ENCODE measurements at places on chromosomes 5 and 9.

DNA sequence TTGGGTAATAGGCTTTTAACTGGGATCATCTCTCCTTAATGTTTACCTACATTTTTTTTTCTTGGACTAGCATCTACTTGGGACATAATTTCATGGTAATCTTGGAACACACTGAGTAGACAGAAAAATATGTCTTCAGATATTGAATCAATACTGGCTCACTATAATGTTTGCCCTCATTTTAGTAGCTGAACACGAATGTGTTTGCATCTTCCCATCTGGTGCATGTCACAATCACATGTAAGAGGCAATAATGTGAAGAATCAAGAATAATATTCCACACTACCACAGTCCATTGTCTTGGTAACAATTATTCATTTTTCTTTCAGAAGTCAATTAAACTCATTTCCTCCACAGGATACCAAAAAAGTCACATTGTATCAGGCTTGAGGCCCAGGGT, 382.7 kb upstream of the CDH10 start:
- no peak for DNase-seq

DNA sequence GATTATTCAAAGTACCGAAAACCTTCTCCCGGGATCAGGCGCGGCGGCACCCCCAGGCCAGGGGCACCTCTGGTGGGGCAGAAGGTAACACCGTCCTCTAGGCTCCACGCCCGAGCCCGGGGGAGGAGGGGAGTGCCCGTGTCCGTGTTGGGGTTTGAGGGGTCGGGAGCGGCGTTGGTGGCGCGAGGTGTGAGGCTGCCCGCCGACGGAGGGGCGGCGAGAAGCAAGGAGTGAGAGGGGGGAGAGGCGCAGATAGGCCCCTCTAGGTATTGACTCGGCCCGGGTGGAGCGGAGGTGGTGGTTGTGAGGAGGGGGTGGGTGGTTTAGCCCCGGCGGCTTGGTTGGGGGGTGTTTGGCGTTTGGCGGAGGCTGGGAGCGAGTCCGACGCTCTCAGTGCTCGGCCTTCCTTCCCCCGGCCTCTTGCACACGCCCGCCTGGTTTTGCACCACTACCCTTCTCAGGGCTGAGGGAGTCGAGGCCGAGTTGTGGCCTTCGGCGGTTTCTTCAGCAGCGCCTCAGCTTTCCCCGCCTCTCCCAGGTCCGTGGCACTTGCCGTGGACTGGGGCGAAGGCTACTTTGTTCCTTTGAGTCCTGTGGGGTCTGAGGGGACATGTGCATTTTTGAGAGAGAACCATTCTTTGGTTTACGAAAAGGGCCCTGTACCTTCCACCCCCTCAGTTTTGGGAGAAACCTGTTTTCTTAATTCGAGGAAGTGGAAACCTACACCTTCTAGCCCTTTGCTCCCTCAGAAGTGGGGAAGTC, 450 bp downstream of the GPBP1 start:
- DNase-seq, result peak; percentile 52

GRCh38 chr9:92949266-92949982, 2.1 kb downstream of the FGD3 start:
- no peak for DNase-seq

DNA sequence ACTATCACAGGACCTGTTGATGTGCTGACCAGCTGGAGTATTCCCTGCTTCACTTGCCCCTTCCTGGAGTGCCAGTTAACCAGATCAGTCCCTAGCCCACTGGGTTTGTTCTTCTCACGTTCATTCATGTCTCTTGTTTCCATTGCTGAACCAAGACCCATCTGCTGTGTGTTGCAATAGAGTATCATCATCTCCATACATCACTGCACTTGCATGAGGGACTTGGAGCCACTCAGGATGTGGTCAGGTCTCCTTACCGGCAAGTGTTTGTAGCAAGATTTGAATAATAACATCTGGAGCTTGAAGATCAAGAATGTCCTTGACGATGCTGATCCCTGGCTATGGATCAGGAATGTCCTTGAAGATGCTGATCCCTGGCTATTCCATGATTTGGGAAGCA, 358.6 kb downstream of the IRX1 start:
- no peak for DNase-seq

DNA sequence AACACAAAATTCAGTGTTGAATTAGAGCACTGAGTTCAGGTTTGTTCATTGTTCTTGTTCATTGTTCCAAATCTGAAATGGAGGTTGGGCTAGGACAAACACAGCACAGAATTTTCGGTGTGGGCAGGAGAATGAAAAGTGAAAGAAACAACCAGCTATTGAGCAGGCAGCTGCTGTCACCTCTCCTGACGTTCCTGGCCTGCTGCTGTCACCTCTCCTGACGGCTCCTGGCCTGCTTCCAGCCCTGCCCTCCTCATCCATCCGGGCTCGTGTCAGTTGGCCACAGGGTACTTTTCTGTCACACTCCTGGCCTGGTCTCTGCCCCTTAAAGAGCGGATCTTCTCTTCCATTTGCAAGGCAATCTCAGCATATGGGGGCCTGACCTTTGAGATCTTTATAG, 45.2 kb upstream of the CKMT2 start:
- no peak for DNase-seq

DNA sequence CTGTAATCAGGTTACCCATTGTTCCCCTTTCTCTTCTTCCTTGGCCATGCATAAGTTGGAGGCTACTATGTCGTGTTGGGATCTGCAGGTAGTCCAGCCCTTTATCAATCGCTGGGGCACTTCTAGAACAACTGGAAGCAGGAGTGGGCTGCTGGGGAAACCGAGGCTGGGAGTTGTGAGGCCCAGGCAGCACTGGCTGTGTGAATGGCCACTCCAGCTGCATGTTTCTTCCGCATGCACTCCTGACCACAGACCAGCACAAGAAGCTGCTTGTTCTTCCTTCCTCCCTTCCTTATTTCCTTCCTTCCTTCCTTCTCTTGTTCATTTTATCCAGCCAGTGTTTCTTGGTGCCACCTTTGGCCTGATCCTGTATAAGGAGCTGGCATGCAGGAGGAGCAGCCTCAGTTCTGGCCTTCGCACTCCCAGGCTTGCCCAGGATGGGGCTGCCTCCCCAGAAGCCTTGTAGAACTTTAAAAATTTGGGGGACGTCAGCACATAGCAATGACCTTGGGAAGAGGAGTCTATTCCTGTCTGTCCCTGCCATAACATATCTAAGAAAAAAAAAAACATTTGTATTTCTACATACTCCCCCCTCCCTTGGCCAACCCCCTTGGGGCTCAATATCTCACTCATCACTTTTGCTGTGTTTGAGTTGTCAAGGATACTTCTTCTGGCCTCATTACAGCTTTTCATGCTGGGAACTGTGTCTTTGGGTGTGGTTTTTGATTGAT, 20.8 kb upstream of the CXCL14 start:
- DNase-seq, result no peak

DNA sequence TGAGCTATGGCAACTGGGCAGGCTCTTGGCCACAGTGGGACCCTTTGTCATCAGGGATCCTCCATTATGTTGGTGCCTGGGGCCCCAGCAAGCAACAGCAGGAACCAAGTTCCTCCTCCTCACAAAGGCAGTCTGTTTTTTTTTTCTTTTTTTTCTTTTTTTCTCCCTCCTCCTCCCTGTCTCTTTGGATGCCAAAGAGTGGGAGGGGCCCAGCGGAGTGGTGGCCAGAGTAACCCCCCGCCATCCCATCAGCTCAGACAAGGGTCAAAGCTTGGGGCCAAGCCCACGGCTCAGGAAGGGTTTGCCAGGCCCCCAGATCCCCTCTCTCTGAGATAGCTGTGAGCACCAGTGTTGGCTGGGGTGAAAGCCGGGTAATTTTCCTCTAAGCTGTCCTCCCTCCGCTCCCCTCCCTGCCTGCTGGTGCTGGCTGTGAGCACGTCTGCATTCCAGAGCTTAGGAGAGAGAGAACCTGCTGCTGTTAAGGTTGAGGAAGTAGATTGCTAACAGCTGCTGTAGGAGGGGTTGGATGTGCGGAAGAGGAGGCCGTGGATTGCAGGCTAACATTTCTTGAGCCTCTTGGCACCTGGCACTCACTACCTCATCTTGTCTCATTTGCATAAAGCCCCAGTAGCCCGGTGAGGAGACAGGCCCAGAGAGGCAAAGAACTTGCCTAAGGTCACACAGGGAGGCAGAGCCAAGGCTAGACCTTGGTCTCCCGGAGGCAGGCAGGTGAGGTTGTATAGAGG, 21.2 kb downstream of the GSN start:
- peak; percentile 92 for DNase-seq

GRCh38 chr5:117497601-117498000, 923.0 kb upstream of the SEMA6A start:
- DNase-seq, result no peak

DNA sequence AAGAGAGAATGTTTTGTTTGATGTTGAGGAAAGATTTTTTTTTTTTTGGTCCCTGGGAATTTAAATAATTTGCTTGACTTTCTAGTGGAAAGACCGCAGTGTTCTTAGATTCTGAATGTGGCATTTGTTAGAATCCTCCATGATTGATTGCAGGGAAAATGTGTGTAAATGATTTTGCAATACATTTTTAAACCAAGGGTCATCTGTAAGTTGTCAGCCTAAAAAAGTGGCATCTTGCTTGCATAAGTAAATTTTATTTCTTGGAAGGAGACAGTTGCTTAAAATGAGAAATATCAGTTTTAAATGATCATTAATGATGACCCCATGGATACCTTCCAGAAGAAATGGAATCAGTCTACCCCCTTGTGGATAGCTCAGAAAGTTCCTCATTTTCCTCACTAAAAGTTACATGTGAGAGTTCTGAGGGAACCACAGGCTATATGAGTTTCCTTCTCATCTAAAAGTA, 105.1 kb upstream of the SLC25A48 start:
- no peak for DNase-seq

GRCh38 chr5:131081374-131081773, 83.7 kb downstream of the HINT1 start:
- DNase-seq, result no peak

- DNase-seq, result no peak
Observed at GRCh38 chr5:80055491-80056170, 20.5 kb downstream of the THBS4 start.

DNA sequence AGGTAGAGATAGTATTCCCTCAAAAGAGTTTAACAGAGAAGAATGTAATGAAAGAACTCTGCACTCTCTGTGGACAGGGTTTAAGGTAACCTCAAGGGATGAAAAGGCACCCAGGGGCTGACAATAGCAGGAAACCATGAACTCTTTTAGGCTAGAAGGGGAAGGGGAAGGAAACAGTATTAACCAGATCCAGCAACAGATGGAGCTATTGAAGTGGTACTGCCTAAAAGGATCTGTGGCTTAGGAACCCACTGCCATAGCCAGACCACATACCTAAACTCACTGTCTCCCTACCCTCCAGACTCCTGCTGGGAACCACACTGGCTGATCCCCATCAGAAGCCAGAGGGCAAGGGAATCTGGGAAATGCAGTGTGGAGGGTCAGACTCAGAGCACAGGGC, 35.5 kb downstream of the PLGRKT start:
- no peak for DNase-seq

- DNase-seq, result no peak
Observed at GRCh38 chr9:76249309-76249708, 144.9 kb downstream of the RFK start.

- DNase-seq, result no peak
Observed at GRCh38 chr9:6628704-6629103, 16.8 kb downstream of the GLDC start.

- DNase-seq, result no peak
Observed at GRCh38 chr5:39587675-39588074, 162.9 kb upstream of the DAB2 start.

- DNase-seq, result no peak
Observed at GRCh38 chr9:97572196-97572891, 60.8 kb downstream of the TSTD2 start.

DNA sequence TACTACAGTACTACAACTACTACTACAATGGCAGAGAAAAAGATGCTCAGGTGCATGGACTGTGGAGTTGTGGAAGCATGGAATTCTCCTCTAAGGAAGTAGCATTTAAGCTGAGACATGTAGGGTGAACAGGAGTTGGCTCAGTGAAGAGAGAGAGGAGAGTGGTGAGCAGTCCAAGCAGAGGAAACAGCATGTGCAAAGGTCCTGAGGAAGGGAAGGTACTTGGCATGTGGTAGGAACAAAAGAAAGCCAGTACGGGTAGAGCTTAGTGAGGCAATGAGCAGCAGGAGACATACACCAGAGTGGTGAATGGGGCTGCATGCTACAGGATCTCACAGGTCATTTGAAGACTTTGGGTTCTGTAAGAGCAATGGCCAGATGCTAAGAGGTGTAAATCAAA, 41.4 kb upstream of the GLRA1 start:
- DNase-seq, result no peak

GRCh38 chr5:80919678-80920196, 40.4 kb upstream of the RASGRF2 start:
- no peak for DNase-seq

DNA sequence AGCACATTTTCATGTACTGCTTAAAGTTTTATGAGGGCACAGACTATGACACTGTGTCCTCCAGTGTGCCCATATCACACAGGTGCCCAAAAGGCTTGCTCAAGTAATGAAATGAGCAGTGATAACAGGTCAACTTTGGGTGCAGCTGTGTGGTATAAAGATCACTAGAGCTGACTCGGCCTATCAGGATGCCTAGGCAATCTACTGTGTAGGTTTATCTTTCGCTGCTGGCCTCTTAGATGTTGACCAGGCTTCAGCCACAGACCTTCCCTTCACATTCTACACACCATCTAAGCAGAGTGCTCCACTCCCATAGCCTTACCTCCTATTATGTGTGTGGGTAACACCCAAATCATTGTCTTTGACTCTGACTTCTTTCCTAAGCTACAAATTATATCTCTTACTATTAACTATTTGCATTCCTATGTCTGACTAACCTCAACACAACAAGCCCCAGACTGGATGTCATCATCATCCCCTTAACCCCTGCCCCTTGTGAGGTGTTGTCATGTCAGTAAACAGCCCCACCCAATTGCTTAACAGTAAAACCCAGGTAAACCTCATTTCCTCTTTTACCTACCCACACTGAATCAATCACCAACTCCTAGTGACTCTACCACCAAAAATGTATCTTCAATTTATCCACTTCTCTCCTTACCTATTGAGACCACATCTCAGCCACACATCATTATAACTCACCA, 2.5 kb downstream of the SREK1IP1 start:
- no peak for DNase-seq

- DNase-seq, result no peak
Observed at GRCh38 chr9:16869882-16870595, 431 bp downstream of the BNC2 start.

- no peak for DNase-seq
Observed at GRCh38 chr5:91168859-91169258, 214.3 kb downstream of the ARRDC3 start.

DNA sequence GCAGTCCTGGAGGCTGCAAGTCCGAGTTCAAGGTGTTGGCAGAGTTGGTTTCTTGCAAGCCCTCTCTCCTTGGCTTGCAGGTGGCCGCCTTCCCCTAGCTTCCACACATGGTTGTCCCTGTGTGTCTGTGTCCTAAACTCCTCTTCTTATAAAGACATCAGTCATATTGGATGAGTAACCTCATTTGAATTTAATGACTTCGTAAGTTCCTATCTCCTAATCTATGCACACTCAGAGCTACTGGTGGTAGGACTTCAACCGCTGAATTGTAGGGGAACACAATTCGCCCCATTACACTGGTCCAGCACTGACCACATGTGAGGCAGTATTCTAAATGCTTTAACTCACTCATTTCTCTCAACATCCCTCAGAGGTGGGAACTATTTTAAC, 25.9 kb upstream of the ADAMTS2 start:
- DNase-seq, result no peak

GRCh38 chr5:10870791-10871190, 109.8 kb upstream of the DAP start:
- no peak for DNase-seq

- no peak for DNase-seq
Observed at GRCh38 chr5:165139721-165140120, 1634.3 kb downstream of the MAT2B start.
